ENCODE measurements at places on chromosomes 16 and 17.

DNA sequence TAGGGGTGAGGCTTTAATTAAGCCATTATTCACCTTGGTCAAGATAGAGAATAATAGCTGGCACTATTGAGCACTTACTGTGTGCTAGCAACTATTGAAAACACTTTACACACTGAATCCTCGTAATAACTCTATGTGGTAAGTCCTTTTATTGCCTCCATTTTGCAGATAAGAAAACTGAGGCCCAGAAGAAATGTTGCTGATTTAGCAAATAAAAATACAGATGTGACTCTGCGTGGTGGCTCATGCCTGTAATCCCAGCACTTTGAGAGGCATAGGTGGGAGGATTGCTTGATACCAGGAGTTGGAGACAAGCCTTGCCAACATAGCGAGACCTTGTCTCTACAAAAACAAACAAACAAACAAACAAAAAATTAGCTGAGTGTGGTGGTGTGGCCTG is 19.4 kb downstream of the OTOA start:
- no peak for DNase-seq

DNA sequence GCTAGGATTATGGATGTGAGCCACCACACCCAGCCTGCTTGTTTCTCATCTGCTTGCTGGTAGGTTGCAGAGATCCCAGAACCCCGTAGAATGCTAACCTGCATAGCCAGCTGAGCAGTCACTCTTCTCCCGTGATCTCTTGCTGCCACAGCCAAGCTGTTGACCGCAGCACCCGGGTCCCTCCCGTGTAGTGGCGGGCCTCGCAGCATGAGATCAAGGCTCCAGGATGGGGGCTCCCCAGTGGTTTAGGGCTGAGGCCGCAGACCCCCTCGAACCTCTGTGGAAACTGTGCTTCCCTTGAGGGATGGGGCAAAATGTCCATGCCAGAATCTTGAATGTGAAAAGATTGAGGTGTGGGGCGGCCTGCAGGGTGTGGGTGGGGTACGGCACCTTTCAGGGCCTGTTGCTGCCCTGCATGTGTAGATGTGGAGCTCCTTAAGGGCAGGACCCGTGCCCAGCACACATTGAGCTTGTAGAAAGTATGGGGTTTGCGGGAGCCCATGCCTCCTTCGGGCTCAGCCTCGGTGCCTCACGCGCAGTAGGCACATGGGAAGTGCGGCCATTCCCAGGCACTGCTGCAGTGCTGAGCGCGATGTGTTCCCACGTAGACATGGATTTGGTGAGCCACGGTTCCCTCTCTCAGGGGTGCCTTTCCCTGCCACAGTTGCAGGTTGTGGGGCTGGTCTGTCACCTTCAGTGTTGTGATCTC is 99.9 kb downstream of the BANP start:
- DNase-seq, result no peak

DNA sequence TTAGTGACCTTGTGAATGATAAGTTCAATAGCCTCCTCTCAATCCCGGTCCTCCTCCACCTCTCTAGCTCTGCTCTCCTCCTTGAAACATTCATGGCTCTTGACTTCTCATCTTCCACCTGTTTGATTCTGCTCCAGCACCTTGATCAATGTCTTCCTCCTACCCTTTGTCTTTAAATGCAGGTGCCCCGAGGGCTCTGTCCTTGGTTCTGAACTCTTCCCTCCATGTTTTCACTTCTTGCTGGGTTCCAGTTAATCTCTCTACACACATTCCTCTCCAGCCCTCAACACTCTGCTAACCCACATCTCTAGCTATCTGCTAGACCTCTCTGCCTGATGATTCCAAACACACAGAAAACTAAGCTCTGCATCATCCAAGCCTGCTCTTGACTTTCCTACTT is 13.4 kb downstream of the CD300E start:
- DNase-seq, result no peak

GRCh38 chr17:55433629-55434422 is 12.2 kb upstream of the MMD start:
- no peak for DNase-seq

- DNase-seq, result no peak
These were observed 2.8 kb downstream of the HAS3 start for GRCh38 chr16:69108064-69108904.

DNA sequence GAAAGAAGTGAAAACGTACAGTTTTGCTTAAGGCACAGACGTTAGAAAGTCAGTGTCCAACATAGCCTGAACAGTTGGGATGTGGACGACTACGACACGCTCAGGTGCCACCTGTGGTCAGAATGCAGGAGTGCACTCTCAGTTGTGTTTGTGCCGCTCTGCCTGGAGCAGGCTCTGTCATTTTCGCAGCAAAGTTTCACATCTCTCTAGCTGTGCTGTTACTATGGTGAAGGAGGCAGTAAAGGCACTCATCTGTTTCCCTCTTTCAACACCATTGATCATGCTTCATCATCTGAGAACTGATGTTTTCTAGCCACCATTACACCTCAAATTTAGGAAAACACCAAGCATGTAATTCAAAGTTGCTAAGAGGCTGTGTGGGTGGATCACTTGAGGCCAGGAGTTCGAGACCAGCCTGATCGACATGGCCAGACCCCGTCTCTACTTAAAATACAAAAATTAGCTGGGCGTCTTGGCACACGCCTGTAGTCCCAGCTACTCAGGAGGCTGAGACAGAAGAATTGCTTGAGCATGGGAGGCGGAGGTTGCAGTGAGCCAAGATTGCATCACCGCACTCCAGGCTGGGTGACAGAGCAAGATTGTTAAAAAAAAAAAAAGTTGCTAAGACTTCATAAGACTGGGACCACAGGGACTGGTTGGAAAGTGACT is 44.9 kb upstream of the DNAJA2 start:
- no peak for DNase-seq

DNA sequence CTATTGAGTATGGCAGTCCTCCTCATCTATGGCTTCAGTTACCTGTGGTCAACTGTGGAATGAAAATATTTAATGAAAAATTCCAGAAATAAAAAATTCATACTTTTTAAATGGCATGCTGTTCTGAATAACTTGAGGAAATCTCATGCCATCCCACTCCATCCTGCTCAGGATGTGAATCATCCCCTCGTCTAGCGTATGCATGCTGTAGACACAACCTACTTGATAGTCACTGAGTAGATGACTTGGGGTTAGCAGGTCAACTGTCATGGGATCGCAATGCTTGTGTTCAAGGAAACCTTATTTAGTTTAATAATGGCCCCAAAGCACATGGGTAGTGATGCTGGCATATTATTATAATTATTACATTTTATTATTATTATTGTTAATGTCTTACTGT is 4.8 kb upstream of the VAC14 start:
- DNase-seq, result no peak

DNA sequence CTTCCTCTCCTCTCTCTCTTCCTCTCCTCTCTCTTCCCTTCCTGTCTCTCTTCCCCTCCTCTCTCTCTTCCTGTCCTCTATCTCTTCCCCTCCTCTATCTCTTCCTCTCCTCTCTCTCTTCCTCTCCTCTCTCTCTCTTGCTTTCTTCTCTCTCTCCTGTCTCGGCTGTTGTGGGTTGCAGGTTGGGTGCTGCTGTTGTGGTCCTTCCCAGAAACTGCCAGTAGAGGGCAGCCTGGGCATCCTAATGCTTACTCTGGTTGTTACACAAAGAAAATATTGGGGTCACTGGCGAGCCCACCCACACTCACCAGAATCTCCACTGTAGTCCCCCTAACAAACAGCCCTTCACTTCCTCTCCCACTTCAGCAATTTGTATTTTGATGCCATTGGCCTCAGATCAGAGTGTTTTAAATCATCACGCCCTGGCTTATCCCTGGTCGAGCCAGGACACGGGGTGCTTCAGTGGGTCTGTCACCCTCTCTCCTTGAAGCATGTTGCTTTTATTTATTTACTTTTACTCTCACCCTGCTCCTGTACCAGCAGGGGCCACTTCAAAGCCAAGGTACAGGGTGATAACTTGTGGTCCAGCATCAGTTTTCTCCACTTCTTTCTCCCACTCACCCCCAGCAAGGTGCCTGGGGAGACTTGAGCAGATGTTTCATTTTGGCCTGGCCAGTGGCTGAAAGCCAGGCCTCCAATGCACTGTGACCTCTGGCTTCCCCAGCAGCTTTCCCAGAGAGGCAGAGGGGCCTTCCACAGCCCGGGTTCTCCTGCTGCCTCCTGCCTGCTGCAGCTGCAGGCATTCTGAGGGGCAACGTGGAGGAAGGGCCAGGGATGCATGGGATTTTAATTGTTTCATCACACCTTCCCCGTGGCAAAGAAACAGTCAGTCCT is 4.7 kb upstream of the MMP15 start:
- DNase-seq, result no peak

DNA sequence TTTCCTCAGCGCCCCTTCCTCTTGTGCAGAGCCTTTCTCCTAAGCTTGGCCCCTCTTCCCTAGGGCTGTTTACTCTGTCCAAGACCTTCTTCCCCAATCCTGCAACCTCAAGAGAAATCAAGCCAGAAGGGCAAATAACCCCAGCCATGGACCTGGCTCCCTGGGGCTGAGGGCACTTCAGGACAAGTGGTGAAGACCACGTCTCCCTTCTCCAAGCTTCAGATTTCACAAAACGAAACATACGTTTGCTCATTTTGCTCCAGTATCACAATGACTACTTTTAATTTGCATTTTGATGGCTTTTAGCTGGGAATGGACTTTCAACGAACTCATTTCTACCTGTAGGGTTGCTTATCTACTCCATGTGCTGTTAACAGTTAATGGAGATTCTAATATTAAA is 139.8 kb upstream of the CACNG5 start:
- no peak for DNase-seq

GRCh38 chr17:18246109-18246725 is 12.3 kb downstream of the FLII start:
- DNase-seq, result no peak

- no peak for DNase-seq
These were observed 158.7 kb downstream of the FOXL1 start for GRCh38 chr16:86737083-86737482.

GRCh38 chr17:72995008-72995656 is 97.4 kb downstream of the SLC39A11 start:
- DNase-seq, result no peak

DNA sequence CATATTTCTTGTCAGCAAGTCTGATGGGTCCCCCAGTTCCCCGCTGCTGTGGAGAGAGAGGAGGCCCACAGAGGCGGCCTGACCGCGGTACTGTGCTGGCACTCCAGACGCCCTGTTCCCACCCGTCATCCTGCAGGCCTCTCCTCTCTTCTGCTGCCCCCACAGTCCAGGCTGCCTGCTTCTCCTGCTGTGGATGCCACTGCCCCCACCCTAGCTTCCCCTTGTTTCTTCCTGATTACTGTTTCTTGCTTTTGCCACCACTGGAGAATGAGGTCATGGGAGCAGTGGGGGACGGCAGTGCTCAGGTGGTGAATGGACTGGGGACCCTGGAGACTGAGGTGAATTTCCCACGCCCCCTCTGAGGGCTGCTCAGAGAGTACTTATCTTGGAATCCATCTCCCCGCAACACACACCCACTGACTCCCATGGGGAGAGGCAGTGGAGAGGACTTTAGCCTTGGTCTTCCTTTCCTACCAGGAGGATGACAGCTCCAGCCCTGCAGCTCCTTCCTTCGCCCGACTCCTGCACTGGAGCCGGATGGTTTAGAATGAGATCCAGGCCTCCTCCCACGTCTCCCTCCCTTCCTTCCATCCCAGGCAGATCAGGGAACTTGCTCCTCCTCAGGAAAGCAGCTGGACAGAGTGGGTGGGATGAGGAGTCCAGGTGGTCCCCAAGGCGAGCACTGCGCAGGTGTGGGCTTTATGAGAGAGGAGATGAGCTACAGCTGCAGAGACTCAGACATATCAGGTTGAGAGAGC is 60.4 kb downstream of the PLXDC1 start:
- DNase-seq, result no peak

DNA sequence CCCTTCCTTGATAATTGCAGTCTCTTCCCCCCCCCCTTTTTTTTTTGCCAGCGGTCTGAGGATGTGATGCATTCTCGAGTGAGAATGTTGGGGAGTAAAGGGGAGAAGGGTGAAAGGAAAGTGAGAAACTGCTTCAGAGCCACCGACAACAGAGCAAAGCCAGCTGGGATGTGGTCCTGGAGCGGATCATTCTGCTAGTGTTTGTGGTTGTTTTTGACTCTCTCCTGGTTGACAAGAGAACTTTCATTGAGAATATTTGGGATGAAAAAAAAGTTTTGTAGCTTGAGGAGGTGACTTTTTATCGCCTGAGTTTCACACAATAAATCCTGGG is 1.3 kb downstream of the NF1 start:
- no peak for DNase-seq

GRCh38 chr16:69823831-69824563 is 61.9 kb downstream of the WWP2 start:
- DNase-seq, result no peak

DNA sequence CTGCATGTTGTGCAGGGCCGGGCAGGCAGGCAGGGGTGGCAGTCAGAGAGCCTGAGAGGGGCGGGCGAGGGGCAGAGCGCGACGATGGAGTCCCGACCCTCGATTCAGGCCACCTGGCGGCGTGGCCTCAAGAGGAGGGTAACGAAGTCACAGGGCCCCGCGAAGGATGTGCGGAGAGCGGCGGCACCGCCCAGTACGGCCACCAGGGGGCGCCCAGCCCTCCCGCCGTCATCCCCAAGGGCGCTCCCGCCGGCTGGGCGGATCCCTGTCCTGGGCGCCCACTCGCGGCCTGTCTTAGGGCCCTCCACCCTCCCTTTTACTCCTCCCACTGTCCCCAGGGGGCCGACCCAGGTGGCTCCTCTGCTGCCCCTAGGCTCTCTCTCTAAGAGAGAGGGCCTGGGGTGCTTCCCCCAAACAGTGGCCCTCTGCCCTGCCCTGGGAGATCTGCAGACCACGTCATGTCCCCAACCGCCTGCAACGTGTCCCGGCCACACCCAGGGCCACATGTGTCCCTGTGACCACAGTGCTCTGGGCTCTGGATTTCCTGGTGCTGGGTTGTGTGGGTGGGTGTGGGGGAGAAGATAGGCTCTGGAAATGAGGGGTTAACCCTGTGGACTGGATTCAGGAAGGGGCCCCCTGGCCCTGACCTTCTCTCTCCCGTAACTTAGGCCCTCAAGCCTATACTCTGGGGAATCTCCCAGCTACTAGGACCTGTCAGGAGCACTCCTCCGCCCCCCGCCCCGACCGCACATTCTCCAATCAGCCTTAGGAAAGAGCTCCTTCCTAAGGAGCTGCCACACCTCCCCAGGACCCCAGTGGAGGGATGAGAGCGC is 5.9 kb downstream of the DPEP2 start:
- peak; percentile 5 for DNase-seq

- no peak for DNase-seq
These were observed 46.1 kb downstream of the MARVELD3 start for GRCh38 chr16:71672125-71672524.

Measured in NCI-H187 (cell line).